RCC 7860 (cell line): ENCODE measurements at places on chromosomes 2 and 18.
A peak's percentile ranks its signal among the peaks of the same experiment; 100 is the strongest.

GRCh38 chr2:6080932-6081753, 389.0 kb downstream of the SOX11 start:
- no peak for DNase-seq

GRCh38 chr2:196079052-196079451, 10.4 kb upstream of the DNAH7 start:
- DNase-seq, result no peak

GRCh38 chr2:8611246-8611645, 70.6 kb upstream of the ID2 start:
- DNase-seq, result no peak

GRCh38 chr2:226894752-226895151, 58.9 kb downstream of the RHBDD1 start:
- no peak for DNase-seq

DNA sequence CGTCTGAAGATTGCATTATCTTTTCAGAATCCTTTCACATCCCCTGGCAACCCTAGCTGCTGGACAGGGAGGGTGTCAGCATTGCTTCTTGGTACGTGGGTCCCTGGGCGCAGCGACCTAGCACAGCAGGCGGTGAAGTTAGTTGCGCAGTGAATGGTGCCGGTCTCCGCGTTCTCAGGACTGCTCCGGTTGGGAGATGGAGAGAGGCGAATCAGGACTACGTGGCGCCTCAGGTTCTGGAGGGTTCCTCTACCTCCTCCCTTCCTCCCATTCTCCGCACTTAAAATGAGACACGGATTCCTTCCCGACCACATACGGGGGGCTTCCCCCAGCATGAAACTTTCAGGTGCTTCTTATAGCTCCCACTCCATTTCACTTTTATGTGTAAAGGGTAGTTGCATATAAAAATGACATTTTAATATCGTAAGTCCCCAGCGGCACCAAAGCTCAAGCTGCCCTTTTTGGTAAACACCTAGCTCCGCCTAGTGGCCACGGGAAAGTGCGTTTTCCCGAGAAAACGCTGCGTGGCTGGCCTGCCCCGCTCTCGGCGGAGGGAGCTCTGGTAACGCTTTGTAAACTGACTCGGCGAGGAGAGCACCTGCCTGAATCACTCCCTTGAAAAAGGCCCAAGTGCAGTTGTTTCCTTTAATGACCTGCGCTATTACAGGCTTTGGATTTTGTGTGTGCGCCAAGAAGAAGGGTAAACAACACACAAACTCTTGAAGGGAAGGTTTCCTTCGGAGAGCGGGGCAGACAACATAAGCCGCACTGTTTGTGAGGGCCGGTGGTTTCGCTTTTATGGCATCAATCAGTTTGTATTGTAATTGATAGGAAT, 32.9 kb upstream of the INHBB start:
- DNase-seq, result peak; percentile 62

DNA sequence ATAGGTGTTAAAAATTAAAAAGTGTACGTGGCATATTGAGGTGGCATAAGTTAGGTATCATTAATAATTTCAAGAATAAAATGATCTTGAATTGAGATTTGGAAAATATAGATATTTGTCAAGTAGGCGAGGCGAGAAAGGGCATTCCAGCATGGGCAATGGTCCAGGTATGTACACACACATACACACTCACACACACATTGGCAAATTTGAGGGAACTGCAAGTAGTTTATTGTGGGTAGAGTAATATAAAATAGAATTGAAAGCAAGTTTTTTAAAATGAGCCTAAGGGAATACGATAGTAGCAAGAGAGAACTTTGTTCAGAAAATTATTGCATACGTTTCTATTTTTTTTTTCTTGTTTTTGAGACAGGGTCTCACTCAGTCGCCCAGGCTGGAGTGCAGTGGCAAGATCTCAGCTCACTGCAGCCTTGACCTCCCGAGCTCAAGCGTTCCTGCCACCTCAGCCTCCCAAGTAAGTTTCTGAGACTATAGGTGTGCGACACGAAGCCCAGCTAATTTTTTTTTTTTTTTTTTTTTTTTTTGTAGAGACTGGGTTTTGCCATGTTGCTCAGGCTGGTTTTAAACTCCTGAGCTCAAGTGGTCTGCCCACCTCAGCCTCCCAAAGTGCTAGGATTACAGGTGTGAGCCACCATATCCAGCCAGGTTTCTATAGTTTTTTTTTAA, 96.7 kb upstream of the SLC39A10 start:
- no peak for DNase-seq

DNA sequence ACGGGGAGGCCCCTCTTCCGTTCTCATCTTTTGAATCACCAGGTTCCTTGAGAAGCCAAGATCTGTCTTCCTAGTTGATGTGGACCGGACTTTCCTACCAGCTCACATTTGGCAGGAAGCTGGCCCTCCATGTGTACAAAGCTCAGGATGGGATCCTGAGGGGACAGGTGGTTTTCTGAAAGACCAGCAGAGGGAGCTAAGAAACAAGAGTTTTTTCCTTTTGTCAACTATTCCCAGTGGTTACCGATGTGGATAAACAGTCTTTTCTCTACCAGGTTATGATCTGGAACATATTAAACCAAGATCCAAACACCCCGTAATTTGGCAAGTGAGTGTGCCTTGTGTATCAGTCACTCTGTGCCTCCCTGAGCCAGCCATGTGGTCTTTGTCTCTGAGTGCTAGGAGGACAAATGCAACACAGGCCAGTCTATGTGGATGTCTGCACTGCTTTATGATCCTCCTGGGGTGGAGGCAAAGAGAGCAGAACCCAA, 25.1 kb upstream of the ARHGAP25 start:
- DNase-seq, result peak; percentile 20
